Activated CD4-positive, alpha-beta T cell treated with anti-CD3 and anti-CD28 coated beads, Interleukin-2, Interleukin-6, amounts not matched to agents 100 ng/mL and 50 ng/mL, durations not matched to agents 16 hours and 8 hours (primary cell): ENCODE measurements at places on chromosomes 1 and 21.

DNA sequence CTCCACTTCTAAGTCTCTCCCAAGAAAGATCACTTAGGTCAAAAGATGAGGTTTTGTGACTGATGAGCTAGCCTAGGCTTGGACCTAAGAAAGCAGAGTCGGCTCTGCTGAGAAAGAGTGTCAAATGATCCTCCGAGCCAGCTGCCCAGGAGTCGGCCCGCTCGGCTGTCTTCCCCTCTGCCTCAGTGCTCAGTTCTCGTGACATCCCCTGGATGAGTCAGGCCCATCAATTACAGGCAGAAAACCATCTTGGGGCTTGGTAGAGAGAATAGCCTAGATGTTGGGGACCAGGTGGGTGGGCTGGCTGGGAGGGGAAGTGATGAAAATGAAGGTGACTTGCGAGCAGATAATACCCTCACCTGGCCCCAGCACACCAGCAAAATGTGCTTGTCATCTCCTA lies 60.5 kb downstream of the SLC66A1 start:
- no peak for DNase-seq

DNA sequence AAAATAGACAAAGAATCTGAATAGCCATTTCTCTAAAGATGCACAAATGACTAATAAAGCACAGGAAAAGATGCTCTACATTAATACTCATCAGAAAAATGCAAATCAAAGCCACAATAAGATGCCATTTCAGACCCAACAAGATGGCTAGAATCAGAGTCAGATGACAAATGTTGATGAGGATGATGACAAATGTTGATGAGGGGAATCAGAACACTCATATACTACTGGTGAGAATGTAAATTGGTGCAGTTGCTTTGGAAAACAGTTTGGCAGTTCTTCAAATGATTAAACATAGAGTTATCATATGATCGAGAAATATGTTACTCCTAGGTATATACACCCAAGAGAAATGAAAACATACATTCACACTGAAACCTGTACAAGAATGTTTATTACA lies 33.9 kb downstream of the LRRC40 start:
- DNase-seq = no peak

- DNase-seq = no peak
Measured at GRCh38 chr1:153087652-153088051, 6.7 kb downstream of the SPRR2E start.

DNA sequence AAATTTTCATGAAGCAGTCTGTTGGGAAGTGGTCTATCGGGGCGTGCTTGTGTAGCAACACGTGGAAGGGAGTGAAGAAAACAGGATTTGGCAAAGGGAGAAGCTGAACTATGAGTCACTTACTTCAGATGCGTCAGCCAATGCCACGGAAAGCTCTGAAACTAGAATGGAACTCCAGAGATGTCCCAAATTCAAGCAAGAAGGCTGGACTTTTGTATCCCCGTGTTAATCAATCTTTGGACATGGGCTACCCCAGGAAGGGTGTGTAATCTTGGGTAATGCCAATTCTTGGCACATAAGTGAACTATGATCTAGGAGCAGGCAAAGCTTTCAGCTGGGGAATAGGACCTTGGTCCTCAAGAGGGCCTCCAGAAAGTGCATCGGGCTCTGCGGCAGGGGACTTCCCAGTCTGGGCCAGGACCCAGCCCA lies 102.6 kb downstream of the ADSS2 start:
- no peak for DNase-seq

DNA sequence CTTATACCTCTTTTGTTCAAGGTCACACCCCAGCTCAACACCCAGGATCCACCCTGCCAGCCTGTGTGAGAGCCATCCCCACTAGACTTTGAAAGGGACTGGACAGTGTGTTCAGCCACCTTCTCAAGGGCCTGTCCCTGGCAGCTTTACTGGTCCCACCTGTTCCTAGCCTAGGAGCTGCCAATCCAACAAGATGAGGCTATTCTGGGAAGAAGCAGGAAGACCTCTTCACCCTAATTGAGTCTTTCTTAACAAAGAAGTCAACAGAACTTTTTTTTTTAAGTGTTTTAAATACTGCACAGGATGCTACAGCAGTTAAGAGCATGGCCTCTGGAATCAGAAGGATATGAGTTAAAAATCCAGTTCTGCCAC lies 95.8 kb upstream of the HOOK1 start:
- DNase-seq = no peak
